Panc1 (cell line): ENCODE measurements at places on chromosomes 12 and 14.

DNA sequence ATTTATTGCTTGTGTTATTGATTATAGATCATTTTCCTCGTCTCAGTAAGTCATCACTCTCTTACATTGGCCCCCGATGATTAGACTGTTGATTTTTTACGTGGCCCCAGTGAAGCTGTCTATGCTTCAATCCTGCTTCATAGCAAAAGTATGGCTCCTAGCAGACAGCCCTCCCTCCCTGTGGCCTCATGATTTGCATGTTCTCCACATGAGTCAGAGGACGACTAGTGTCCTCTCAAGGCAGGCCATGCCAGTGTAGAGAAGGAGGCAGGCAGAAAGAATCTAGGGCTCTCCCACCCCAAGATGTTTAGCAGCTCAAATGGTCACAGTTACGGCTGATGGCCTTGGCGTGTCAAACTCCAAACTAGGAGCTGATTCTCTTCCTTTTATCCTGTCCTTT is 59.6 kb downstream of the FIGNL2 start:
- no peak for DNase-seq

DNA sequence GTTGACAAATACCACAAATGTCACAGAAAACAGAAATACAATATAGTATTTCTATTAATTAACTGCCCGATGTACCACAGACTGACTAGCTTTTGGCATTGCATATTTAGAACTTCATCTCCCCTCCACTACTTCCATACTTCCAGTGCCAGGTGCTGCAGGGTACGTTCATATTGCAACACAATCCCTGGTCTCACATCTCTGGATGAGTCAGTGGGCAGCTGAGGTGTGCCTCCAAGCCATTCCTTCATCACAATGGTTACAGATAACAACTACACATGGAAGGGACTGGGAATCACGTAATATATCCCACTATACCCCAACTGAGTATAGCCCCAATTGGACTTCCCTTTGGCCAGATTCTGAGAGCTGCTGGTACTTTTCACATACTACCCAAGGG is 31.1 kb downstream of the CCDC198 start:
- DNase-seq = no peak

DNA sequence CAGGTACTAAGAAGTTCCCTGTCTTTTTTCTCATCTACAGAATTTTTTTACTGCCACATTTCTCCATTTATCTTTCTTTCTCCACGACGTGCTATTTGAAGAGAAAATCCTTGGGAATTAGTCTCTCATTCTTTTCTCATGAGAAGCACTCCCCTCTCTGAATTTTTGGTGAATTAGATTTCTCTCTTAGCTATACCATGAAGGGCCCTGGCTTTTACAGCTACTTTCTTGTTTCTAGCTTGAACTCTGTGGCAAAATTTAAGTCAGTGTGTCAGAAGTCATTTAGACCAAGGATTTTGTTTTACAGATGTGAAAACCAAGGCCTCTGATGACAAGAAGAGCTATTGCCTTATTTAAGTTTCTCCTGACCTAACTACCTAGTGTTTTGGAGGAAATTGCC is 213.1 kb downstream of the AEBP2 start:
- DNase-seq = no peak

GRCh38 chr12:105289114-105289904 is 41.2 kb upstream of the C12orf75 start:
- DNase-seq = no peak

GRCh38 chr14:29927376-29928116 is at the start of gene PRKD1:
Gene PRKD1 (minus strand): TSS chr14:29927847.
- DNase-seq = no peak

DNA sequence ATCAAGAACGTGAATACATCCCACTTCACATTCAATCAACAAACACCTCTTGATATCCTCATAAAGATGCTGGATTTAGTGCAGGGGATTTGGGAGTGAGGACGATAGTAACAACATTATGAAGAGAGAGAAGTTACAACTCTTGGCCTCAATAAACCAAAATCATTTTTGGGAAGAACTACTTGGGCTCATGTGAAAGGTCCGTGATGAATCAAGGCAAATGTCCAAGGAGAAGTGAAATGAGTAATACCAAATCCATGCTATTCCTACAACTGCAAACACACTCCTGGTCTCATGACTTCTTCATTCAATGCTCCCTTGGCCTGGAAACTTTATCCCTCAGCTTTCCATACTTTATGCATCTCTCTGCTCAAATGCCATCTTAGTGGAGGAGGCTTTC is 162.0 kb upstream of the LMNTD1 start:
- no peak for DNase-seq

DNA sequence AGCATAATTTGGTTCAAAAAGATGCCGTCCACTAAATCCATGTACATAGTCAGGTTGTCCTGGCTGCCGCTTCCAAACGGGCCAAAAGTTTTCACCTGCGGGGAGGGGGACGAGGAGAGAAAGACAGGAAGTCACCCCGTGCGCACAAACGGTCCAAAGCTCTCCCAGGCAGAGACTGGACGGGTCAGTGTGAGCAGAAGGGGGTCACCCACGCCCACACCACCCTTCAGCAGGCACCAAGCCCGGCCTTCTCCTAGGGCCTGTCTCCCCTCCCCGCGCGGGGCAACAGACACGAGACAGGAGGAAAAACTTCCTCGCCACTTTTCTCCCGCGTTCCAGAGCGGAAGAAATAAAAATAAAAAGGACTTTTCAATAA is 888 bp downstream of the CCDC88C start:
- no peak for DNase-seq

DNA sequence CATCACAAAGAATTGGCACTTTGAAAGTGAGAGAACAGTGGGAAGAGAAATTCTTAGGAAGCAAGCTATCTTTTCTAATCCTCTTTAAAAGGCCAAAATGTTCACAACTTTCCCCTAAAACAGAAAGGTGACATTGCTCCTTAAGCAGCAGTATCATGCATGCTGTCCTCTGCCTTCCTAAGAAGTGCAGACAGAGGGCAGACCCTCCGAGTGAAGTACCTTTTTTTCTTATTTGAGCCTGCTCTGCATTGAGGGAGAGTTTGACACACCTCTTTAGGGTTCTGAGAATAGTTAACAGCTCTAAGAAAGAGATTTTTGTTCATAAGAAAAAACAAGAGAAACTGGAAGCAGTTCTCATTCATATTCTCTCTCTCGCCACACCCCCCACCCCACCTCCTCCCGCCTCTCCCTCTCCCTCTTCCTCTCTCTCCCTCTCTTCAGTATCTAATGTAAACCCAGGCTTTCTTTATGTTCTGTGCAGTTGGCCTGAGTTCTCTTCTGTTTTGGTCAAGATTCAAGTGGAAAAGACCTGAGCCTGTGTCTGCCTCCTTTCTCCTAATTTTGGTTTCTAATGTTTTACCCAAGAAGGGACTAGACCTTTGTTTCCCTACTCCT is 709.1 kb downstream of the DIO2 start:
- DNase-seq = no peak

- peak; percentile 82 for DNase-seq
Observed at GRCh38 chr14:24113801-24114531, 611 bp upstream of the DCAF11 start.
